B cell (primary cell): ENCODE measurements at places on chromosomes 2 and 18. TPM values are rescaled to one million over a fixed set of nuclear protein-coding genes. Genes with fewer than 3 reads are reported as not detected.

Gene COL4A3
- 43.9 and 45.9 TPM in 2 replicates for total RNA-seq

Gene PLB1
- 0.25 and 1.3 TPM in 2 replicates for total RNA-seq

Gene SANBR
- total RNA-seq: 6.6 and 7.4 TPM in 2 replicates

- H3K27me3 ChIP-seq: no peaks in the 10 kb centered on the region
- H3K4me1 ChIP-seq: no peaks in the 10 kb centered on the region
- no peaks in the 10 kb centered on the region for H3K36me3 ChIP-seq
These were observed 88.5 kb downstream of the DYNAP start for GRCh38 chr18:54679318-54680149.

- H3K27ac ChIP-seq: no peak overlapping the region
- no peaks in the 10 kb centered on the region for H3K36me3 ChIP-seq
- no peaks in the 10 kb centered on the region for H3K4me1 ChIP-seq
- no peaks in the 10 kb centered on the region for H3K27me3 ChIP-seq
- H3K4me3 ChIP-seq: no peak overlapping the region
These were observed 163.4 kb downstream of the UBE2E3 start for GRCh38 chr2:181143790-181144300.

GRCh38 chr2:126975671-126976655 is 77.3 kb downstream of the TEX51 start:
- peaks cover 28% of the 10 kb centered on the region for H3K27me3 ChIP-seq
- H3K4me1 ChIP-seq: peaks cover 4% of the 10 kb centered on the region
- DNase-seq: no peak
- H3K4me3 ChIP-seq: no peak overlapping the region
- no peaks in the 10 kb centered on the region for H3K36me3 ChIP-seq

- no peaks in the 10 kb centered on the region for H3K36me3 ChIP-seq
- H3K4me1 ChIP-seq: no peaks in the 10 kb centered on the region
- no peaks in the 10 kb centered on the region for H3K27me3 ChIP-seq
- H3K4me3 ChIP-seq: no peak overlapping the region
- no peak overlapping the region for H3K27ac ChIP-seq
These were observed 136.3 kb upstream of the SLC39A10 start for GRCh38 chr2:195520671-195521155.

DNA sequence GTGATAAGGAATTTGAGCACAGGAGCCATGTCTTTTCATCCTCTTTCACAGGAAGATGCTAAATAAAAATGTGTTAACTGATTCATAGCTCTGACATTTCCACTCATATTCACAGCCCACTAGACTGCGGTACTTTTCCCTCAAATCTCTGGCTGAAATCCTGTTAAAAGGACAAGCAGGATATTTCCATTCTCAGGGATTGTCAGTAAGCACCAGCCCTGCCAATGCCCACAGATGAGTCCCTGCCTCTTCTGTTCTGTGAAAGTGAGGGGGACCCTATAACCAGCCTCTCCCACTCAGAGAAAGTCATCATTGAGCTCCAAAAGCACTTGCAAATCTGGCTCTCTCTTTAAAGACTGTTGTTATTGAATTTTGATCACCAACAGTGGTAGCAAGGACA is 440.5 kb downstream of the SETBP1 start:
- no peaks in the 10 kb centered on the region for H3K4me1 ChIP-seq
- no peak overlapping the region for H3K4me3 ChIP-seq
- no peaks in the 10 kb centered on the region for H3K27me3 ChIP-seq
- DNase-seq: no peak
- H3K27ac ChIP-seq: no peak overlapping the region
- no peaks in the 10 kb centered on the region for H3K36me3 ChIP-seq

DNA sequence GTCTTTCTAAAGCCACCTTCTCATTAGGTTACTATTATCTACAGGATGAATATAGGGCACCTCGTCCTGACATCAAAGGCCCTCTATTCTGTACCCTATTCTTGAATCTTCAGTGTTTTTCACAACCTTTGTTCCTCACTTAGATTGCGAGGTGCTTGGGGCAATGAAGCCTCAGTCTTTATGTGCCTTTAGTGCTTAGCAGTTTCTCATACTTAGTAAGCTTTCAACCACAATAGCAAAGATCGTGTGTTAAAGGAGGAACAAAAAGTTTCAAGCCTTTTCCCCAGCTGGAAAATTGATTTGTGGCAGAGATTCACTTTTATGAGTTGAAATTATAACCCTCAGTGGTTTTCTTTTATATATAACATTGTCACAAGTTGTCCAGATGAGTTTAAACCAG is 226.9 kb downstream of the MYO3B start:
- H3K27ac ChIP-seq: no peak overlapping the region
- peaks cover 12% of the 10 kb centered on the region for H3K4me1 ChIP-seq
- no peak overlapping the region for H3K4me3 ChIP-seq

GRCh38 chr2:66390811-66391210 is 44.1 kb upstream of the MEIS1 start:
- no peaks in the 10 kb centered on the region for H3K36me3 ChIP-seq
- no peak overlapping the region for H3K4me3 ChIP-seq
- H3K27ac ChIP-seq: no peak overlapping the region
- H3K27me3 ChIP-seq: no peaks in the 10 kb centered on the region
- no peaks in the 10 kb centered on the region for H3K4me1 ChIP-seq

- H3K36me3 ChIP-seq: no peaks in the 10 kb centered on the region
- H3K27me3 ChIP-seq: no peaks in the 10 kb centered on the region
- H3K4me3 ChIP-seq: no peak overlapping the region
- no peaks in the 10 kb centered on the region for H3K4me1 ChIP-seq
- H3K27ac ChIP-seq: no peak overlapping the region
These were observed 191.9 kb upstream of the FN1 start for GRCh38 chr2:215627771-215628170.

- no peak overlapping the region for H3K27ac ChIP-seq
- no peaks in the 10 kb centered on the region for H3K27me3 ChIP-seq
- no peak for DNase-seq
- no peaks in the 10 kb centered on the region for H3K4me1 ChIP-seq
These were observed 101.6 kb upstream of the MAP4K3 start for GRCh38 chr2:39538718-39539117.

DNA sequence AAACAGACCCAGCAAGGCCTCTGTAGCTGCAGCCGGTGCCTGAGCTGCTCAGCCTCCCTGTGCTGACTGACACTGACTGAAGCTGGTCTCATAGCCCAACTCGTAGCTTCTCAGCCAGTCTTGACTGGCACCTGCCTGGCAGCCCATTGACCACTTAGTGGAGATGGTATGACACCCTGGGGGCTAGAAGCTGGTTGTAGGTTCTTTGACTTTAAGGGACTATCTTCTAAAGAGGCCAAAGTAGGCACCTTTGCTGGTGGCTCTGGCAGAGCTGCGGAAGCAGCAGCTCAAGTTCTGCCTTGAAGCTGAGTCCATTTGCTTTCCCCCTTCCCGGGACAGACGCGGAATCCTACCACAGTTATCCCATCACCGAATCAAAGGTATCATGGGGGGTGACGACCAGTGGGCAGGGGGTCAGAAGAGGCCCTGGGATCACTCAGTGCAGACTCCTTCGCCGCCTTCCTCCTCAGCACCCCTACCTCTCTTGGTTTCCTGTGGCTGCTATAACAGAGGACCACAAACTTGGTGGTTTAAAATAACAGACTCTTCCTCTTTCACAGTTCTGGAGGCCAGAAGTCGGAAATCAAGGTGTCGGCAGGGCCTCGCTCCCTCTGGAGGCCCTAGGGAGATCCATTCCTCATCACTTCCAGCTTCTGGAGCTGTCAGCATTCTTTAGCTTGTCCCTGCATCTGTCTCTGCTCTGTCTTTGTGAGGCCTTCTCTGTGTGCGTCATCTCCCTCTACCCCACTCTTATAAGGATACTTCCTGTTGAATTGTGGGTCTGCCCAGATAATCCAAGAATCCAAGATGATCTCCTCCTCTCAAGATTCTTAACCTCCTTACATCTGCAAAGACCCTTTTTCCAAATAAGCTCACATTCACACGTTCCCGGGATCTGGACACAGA is 13.7 kb upstream of the FOSL2 start:
- DNase-seq: no peak
- no peaks in the 10 kb centered on the region for H3K27me3 ChIP-seq
- H3K27ac ChIP-seq: no peak overlapping the region
- H3K4me3 ChIP-seq: no peak overlapping the region
- no peaks in the 10 kb centered on the region for H3K4me1 ChIP-seq
- no peaks in the 10 kb centered on the region for H3K36me3 ChIP-seq

- no peak overlapping the region for H3K4me3 ChIP-seq
- peaks cover 11% of the 10 kb centered on the region for H3K4me1 ChIP-seq
- no peak for DNase-seq
- H3K27me3 ChIP-seq: no peaks in the 10 kb centered on the region
These were observed 66.4 kb downstream of the EPAS1 start for GRCh38 chr2:46363535-46364170.

DNA sequence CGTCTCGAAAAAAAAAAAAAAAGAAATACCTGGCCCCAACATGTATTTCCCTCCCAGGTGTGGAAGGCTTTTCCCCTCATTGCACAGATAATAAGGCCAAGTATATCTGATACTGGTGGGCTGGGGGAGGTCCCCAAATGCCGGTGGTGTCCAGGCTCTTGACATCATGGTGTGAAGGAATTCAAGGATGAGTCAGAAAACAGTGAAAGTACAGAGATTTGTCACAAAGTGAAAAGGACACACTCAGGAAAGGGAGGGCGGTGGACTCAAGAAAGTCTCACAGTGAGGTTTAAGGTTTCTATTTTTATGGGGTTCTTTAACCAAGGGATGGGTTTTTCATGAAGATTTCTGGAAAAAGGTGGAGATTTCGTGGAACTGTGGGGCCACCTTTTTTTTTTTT is 37.8 kb upstream of the FZD5 start:
- no peak for DNase-seq
- H3K36me3 ChIP-seq: no peaks in the 10 kb centered on the region
- H3K4me1 ChIP-seq: peaks cover 4% of the 10 kb centered on the region
- H3K4me3 ChIP-seq: no peak overlapping the region
- no peaks in the 10 kb centered on the region for H3K27me3 ChIP-seq

DNA sequence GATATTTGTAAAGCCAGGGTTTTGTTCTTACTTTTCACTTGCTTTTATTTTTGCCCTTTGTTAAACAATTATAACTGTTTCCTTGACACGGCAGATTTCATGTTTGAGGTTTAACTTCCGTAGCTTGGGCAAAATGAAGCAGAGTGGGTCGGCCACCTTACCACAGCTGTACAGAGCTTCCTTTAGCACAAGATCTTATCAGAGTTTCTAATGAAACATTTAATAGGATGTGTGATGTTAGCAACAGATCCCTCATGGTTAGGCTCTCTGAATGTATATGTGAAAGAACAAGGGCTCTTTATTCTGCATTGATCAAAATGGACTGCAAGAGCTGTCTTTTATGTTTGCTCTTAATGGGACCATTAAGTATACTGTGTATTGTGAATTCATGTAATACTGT is 22.3 kb downstream of the RNF125 start:
- H3K27me3 ChIP-seq: no peaks in the 10 kb centered on the region
- peak overlapping the region; percentile 74 for H3K27ac ChIP-seq
- DNase-seq: peak; percentile 38
- peaks cover 24% of the 10 kb centered on the region for H3K4me1 ChIP-seq

DNA sequence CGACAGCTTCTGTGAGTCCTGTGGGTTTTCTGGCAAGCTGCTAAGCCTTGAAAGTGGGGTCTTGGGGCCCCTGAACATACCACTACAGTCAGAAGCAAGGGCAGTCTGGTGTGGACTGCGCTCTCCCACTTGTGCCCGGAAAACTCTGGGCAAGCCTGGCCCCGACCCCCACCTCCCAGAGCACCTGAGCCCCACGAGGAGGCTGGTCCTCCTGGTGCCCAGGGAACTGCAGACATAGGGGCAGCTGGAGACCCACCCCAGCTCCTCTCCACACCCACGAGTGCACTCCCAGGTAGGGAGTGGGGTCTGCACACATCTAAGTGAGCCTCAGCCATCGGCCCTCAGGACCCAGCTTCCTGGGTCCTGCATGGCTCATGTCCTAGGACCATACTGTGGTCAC is 16.2 kb upstream of the GPC1 start:
- no peaks in the 10 kb centered on the region for H3K36me3 ChIP-seq
- no peak overlapping the region for H3K4me3 ChIP-seq
- no peaks in the 10 kb centered on the region for H3K4me1 ChIP-seq
- no peaks in the 10 kb centered on the region for H3K27me3 ChIP-seq
- H3K27ac ChIP-seq: no peak overlapping the region
- no peak for DNase-seq

GRCh38 chr2:46331109-46331766 is 34.0 kb downstream of the EPAS1 start:
- H3K27me3 ChIP-seq: no peaks in the 10 kb centered on the region
- no peaks in the 10 kb centered on the region for H3K36me3 ChIP-seq
- H3K4me3 ChIP-seq: no peak overlapping the region

DNA sequence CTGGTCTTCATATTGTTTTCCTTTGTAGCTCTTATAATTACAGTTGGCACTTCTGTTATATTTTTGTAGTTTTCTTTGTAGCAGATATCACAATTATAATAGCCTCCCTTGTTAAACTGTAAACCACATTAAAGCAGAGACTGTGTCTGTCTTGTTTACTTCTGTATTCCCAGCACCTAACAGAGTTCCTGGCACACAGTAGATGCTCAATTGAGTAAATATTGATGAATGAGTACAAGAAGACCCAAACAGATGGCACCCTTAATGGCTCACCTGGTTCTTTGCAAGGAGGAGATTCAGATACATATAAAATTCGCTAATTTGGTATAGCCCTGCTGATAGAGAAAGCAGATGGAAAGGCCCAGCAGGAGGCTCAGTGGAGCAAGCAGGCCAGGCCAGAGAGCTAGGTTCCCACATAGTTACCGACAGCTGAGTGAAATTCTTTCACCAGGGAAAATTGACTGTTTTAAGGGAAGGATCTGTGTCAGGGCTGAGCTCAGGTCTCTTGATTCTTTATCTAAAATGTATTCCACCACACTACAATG is 120.1 kb downstream of the NUP35 start:
- H3K27me3 ChIP-seq: no peaks in the 10 kb centered on the region
- no peak overlapping the region for H3K4me3 ChIP-seq
- no peaks in the 10 kb centered on the region for H3K4me1 ChIP-seq
- no peaks in the 10 kb centered on the region for H3K36me3 ChIP-seq
- H3K27ac ChIP-seq: no peak overlapping the region
- no peak for DNase-seq

DNA sequence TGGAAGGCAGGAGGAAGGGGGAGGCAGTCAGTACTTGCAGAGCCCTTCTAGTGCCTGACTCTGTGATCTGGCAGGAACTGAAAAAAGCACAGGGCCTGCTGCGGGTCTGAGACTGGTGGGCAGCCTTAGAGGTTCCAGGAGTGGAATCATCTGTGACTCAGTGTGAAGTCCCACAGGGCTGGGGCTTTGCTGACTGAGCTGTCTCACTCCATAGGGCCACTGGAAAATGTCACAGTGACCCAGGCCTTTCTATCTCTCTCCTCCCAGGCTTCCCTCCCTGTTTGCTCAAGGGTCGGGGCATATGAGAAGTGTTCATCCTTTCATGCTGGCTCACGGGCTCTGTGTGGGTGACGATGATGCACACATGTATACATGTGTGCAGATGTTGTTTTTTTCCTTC is 47.1 kb upstream of the ZFP36L2 start:
- H3K27ac ChIP-seq: no peak overlapping the region
- H3K27me3 ChIP-seq: no peaks in the 10 kb centered on the region
- no peaks in the 10 kb centered on the region for H3K36me3 ChIP-seq

- no peak for DNase-seq
- H3K4me3 ChIP-seq: no peak overlapping the region
- H3K36me3 ChIP-seq: no peaks in the 10 kb centered on the region
- H3K27me3 ChIP-seq: no peaks in the 10 kb centered on the region
- H3K4me1 ChIP-seq: no peaks in the 10 kb centered on the region
- H3K27ac ChIP-seq: no peak overlapping the region
These were observed 154.1 kb upstream of the MMADHC start for GRCh38 chr2:149741646-149742045.
